ENCODE measurements at places on chromosomes 11 and 22.
A peak's percentile ranks its signal among the peaks of the same experiment; 100 is the strongest.

GRCh38 chr11:110053848-110054414 lies 39.3 kb upstream of the ZC3H12C start:
- DNase-seq: no peak

DNA sequence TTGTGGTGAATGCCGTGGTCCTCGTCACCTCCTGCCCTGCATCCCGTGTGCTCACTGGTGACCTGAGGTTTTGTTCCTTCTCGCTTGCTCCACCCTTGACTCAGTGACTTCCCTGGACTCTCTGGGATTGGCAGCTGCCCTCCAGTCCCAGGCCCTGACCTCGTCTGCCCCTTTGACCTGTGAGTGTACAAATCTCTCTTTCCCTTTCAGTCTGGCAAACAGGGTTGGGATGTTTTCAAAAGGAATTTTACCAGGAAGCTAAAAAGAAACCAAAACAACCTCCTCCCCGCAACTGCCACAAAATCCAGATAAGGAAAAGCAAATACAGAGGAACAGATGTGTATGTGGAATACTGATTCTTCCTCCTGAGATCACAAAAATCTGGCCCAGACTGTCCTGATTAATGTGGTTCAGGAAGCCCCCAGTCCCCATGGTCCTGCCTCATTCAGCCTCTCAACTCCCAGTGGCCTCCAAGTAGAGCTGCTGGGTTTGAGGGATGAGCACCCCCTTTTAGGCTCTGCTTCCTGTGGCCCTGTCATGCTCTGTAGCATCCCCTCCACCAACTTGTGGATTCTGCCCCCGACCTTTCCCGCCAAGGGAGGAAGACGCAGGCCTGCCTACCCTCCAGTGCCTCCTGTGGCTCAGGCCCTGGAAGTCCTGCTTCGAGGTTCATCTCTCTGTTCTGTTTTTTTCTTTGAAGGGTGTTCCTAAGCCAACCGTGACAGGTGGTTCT lies 15.2 kb downstream of the ROBO4 start:
- DNase-seq: no peak

DNA sequence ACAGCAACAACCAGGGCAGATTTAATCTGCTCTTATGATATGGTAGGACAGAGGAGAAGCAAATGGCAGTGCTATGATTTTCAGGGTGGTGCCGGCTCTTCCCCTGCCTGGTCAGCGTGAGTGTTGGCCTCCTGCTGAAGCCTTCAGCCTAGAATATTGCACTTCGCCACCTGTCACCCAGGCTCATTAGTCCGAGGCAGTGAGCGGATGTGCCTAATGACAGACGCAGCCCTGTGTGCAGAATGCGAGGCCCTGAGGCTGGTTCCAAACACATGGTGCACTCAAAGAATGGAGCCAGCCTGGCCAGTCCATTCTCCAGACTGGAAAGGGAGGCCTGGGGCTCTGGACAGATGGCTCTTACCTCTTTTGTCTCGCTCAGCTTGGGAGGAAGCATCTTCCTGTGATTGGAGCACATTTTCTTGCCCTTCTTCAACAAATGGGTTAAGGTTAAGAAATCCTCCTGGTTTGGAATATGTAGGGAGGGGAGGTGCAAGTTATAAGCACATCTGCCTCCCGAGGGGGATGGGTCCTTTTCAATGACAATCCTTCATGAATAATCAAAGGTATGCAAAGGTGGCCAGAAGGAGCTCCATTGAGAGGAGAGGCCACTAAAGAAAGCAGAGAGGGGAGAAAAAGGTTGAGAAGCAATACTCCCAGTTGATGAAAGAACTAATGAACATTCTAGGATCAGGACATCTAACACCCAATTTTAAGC lies 39.7 kb upstream of the GALNT18 start:
- DNase-seq: peak; percentile 50

DNA sequence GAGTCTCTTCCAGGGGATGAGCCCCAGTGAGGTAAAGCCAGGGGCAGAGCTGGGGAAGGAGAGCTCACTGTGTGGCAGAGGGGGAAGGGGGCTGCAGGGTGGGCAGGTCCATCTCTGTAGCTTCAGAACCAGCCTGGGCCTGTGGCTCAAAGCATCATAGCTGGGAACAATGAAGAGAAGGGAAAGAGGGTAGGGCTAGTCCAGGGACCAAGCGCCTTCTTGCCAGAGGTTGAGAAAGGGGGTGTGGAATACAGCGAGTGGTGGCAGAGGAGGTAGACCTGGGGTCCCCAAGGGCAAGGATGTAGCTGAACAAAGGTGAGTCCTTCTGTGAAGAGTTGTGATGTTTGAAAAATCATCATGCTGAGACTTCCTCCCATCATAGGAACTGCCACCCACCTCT lies 1.2 kb upstream of the PLA2G3 start:
- DNase-seq: no peak

GRCh38 chr22:44677353-44677840 lies 24.6 kb upstream of the PRR5 start:
- DNase-seq: no peak

GRCh38 chr22:24156141-24156912 lies 25.0 kb upstream of the SUSD2 start:
- DNase-seq: peak; percentile 65

DNA sequence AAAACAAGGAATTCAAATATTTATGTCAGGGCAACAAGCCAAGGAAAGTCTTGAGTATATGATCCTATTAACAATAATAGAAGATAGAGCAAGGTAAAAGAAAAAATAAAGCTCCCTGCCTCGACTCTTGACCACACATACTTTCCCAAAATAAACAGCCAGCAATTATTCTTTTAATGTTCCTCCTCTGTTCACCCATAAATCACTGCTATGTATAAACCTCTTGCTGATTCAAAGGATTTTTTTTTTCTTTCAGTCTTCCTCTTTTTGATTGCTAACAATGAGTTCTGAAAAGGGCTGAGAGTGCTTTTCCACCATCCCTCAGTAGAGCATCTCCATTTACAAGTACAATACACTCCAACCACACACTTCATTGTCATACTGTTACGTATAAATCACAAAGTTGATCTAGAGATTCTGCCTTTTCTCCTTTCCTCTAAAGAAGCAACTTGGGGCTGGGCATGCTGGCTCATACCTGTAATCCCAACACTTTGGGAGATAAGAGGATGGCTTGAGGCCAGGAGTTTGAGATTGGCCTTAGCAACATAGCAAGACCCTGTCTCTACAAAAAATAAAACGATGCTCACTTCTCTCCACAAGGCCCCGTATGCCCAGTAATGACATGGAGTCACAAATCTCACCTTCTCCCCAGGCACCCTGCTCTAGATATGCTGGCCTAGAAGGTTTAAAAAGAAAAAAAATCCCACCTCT lies 24.0 kb downstream of the RAB30 start:
- DNase-seq: no peak

- DNase-seq: no peak
These were observed 8.9 kb upstream of the ANKK1 start for GRCh38 chr11:113378692-113379091.

GRCh38 chr11:46896719-46897406 lies 21.5 kb downstream of the LRP4 start:
- DNase-seq: no peak

DNA sequence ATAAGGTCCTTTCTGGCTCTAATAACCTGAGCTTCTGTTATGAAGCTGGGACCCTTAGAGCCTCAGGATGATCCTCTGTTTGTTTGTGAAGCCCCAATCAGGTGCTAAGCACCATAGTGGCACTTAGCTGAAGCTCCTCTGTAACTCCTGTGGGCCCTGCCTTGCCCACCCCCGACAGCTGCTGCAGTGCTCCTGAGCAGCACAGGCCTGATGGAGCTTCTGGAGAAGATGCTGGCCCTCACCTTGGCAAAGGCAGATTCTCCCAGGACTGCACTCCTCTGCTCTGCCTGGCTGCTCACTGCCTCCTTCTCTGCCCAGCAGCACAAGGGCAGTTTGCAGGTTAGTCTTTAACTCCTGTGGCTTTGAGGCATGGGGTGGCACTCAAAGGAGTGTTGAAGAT lies 19.0 kb upstream of the CCDC134 start:
- DNase-seq: no peak

DNA sequence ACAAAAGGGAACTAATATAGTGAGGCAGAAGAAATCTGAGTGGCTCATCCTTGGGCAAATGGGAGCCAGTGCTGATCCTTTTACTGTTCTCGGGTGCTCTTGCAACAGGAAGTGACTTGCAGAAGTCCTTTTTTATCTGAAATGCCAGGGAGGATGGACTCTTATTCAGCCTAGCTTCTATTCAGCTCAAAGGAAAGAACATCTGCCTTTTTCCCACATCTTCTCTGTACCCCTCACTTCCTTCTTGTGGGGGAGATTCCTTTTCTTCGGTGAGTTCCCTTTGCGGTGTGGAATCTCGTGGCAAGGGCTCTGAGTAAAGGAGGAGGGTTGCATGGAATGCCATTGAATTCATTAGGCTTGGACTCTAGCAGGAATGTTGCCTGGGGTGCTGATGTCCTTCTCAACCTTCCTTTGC lies 76.2 kb downstream of the ZBTB16 start:
- no peak for DNase-seq

DNA sequence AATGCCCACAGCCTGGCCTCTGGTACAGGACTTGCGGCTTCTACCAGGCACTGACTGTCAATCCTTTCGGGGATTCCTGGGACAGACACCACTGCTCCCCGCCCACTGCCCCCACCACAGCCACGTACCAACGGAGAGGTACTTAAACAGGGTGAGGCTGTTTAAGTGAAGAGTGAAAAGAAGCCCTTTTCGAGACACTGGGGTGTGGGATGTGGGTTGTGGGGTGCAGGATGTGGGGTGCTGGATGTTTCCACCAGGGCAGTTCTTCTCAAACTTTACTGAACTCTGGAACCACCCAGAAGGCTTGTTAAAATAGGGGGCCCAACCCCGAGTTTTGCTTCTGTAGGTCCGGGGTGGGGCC lies 34.2 kb upstream of the PRR5 start:
- no peak for DNase-seq

- DNase-seq: no peak
These were observed 551.6 kb downstream of the METTL15 start for GRCh38 chr11:28659716-28660348.

GRCh38 chr11:28049338-28050216 lies 58.4 kb downstream of the KIF18A start:
- peak; percentile 5 for DNase-seq

DNA sequence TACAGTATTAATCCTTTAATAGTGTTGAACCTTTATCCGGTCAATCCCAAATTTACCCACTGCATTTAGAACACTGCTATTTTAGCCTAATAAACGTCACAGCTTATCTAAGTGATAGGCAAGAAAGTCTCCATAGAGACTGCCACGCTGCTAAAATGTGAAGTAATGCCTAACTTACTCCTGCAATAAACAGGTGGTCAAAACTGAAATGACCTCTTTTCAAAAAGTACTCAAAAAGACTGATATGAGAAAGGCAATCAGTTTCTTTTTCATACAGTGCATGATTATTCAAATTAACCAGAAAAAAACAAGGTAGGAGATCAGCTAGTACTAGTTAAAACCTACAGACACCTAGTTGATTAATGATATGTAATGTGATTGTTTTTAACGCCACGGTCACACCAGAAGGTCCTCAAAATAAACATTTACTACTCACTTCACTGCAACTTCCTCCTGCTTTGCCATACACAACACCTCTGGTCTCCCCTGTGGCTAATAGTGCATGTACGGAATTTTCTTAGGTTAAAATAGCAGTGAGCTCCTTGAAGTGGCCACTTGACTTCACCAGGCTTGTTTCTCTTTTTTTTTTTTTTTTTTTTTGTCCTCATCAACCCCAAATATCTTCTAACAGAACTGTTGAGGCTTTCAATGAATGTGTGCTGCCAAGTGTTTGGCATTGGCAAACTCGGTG lies 8.8 kb downstream of the ATP5MG start:
- no peak for DNase-seq

- no peak for DNase-seq
These were observed 4.9 kb upstream of the TCN2 start for GRCh38 chr22:30602049-30602448.

DNA sequence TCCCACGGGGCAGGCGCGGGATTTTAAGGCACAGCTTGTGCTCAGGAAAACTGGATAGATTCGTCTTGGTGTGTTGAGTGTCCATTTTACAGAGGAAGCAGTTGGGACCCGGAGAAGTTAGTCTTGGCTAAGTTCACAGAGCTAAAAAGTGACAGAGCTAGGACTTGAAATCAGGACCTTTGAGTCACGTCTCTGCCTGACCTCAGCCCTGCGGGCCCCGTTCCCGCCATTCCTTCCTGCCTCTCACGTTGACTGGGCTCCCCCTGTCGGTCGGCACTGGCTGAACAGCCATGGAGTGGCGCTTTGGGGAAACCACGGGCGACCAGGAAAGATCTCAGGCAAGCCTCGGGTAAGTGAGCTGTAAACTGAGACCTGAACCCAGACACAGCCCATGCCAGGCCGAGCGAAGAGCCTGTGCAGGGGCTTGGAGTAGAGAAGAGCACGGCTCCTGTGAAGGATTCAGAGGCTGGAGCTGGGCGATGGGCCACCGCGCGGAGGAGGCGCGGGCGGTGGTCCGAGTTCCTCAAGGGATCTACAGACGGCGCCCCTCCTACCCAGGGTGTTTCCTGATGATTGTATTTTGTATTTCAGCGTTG lies 54.1 kb downstream of the WNT11 start:
- DNase-seq: peak; percentile 85

DNA sequence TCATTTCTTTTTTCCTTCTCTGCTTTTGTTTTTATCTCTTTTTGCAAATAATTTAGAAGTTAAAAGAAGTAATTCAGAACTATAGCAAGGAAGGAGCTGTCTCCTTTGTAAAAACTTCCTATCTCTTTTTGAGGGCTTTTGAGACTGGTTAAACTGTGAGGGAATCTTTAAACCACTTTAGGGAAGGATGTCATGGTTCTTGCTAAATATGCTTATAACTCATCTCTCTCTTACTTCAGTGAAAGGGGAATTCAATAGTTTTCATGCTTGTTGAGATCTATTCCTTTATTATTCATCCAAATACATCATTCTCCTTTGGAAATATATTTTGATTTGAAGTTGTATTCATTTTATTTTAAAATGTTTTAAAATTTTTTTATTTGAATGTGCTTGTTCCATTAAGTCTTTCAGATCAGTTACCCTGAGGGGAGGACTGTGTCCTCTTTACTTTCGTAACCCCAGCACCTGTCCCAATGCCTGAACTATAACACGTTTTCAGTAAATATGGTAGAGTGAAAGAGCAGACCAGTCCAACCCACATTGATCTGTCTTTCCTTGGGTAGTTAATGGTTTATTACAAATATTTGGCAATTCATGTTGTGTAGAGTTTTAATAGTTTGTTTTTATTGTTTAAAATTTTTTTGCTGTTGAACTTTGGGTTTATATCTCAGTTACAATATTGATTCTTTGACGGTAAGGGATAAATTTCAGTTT lies 27.5 kb downstream of the AMOTL1 start:
- DNase-seq: no peak

DNA sequence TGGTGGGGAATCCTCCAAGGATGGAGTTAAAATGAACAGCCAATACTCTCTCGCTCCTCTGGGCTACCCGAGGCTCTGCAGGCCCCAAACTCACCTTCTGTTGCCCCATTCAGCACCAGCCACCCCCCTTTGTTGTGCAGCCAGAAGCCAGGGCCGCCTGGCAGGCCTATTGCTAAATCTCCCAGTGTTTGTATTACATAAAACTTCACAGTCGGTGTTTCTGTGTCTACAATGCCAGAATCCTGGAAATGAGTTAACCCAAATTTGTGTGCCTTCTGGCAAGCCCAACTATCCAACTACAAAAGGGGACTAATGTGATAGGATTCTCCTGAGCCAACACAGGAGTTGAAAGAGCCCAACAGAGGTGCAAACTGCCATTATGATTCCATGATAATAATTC lies 9.3 kb downstream of the KCNJ5 start:
- DNase-seq: no peak

Data from kidney (tissue), 22 donors.